ENCODE measurements at places on chromosomes 7 and 10.

GRCh38 chr7:102914585-102914984 lies 1.8 kb downstream of the LRRC17 start:
- peak; percentile 74 for DNase-seq

DNA sequence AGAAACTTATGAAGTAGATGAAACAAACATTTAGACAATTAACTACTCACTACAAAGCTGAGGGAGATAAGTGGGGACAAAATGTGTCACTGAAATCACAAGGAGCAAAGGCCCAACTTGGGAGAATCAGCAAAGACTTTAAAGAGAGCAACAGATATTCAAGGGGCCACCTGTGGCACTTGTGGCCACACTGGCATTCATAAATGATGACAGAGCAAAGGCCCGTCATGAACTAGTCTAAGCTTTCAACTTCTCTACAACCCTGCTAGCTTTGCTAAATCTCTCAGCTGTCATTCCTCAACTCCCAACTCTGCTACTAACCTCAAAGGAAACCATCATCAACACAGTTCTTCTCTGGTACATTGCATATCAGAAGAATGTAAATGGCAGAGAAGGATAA lies 178.4 kb downstream of the CPEB3 start:
- no peak for DNase-seq

DNA sequence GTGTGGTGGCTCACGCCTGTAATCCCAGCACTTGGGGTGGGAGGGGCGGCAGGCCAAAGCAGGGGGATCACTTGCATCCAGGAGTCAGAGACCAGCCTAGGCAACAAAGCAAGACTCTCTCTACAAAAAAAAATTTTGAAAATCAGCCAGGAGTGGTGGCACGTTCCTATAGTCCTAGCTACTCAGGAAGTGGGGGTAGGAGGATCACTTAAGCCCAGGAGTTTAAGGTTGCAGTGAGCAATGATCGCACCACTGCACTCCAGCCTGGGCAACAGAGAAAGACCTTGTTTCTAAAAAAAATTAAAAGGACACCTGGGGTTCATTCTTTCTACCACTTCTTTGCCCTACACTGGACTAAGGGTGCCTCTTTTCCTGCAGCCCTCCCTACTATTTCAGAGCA lies 15.1 kb downstream of the WAPL start:
- DNase-seq = no peak

GRCh38 chr7:41730161-41730560 lies 27.3 kb upstream of the INHBA start:
- DNase-seq = no peak

DNA sequence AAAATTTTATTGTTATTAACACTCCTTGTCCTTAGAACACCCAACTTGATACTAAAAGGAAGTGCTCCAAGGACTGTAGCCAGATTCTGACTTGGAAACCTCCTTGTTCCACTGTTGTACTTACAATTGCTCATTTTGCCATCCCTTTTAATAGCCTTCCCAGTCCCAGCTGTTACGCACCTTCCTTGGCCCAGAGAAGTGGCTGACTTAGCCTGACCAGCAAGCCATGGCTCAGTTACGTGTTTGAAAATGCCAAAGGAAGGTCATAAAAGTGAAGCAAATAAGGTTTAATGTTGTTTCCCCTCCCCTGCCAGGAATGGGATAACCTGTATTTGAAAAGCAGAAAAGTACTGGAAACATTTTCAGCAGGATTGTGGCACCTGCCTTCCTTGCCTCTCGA lies 3.7 kb upstream of the ANKRD1 start:
- DNase-seq = no peak

DNA sequence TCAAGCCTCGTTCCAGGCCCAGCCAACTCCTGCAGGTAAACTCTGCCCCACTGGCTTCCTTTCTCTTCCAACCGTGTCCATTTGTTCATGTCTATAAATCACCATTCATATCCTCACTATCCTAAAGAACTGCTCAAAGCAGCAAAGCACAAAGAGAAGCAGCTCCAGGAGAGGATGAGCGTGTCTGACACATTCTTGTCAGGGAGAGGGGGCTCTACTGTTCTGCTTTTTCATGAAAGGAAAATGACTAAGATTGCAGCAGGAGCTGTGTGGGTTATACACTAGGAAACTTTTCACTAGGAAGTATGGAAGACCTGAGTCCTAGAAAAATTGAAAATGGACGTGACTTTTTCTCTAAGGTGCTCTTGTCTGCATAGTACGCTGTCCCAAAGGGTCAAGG lies 16.7 kb downstream of the AGFG2 start:
- DNase-seq = no peak
